ENCODE measurements at places on chromosomes 1 and 21.

GRCh38 chr1:6258675-6259074 is 2.2 kb downstream of the GPR153 start:
- no peak for DNase-seq

DNA sequence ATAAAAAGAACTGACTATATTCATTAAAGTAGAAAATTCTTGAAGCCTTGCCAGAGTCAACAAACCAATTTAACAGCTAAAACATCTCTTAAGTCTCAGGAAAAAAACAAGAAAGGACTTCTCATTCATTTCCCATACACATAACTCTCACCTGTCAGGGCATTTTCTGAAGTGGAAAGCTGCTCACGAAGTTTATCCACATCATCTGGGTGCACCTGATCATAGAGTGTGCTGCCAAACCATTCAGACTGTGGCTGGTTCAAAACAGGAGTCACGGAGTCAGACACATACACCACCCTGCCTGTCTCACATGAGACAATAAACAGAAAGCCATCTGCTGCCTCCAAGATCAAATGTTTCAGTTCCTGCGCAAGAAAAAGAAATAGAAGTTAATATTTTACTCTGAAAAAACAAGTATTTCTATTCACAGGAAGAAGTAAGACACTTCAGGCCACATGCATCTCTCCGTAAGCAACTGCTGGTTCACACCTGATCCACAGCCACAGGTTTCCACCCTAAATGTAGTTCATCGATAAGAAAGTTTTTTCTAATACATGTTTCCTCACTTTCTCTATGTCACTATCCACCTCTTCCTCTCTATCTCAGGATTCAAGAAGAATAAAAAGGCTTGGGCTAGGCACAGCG is 28.2 kb upstream of the CTSK start:
- DNase-seq, result no peak

GRCh38 chr1:154968731-154969130 is 1.8 kb downstream of the SHC1 start:
- no peak for DNase-seq

- DNase-seq, result no peak
Observed at GRCh38 chr1:225766967-225767633, 10.5 kb upstream of the SRP9 start.

DNA sequence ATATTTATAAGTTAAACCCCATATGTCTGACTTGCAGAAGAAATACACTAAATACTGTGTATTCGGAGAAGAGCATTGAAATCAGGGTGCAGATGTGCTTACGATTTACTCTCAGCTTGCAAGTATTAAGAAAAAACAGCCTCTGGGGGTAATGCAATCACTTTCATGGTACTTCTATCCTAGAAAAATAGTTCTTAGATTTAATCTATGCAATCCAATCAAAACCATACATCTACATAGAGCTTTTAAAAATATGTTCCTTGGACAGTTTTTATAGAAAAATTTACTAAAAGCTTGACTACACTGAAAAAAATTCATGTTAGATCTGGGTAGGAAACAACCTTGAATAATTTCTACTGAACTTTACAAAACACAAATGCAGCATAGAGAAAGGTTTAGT is 890.3 kb upstream of the ADGRL2 start:
- no peak for DNase-seq

Data from CD4-positive, alpha-beta T cell treated with Interleukin-2 at 100 ng/mL for 4 hours (primary cell).